ENCODE measurements at places on chromosomes 13 and 19.
A peak's percentile ranks its signal among the peaks of the same experiment; 100 is the strongest.

GRCh38 chr19:34601071-34601470 lies 75.9 kb downstream of the SCGB2B2 start:
- DNase-seq: no peak

DNA sequence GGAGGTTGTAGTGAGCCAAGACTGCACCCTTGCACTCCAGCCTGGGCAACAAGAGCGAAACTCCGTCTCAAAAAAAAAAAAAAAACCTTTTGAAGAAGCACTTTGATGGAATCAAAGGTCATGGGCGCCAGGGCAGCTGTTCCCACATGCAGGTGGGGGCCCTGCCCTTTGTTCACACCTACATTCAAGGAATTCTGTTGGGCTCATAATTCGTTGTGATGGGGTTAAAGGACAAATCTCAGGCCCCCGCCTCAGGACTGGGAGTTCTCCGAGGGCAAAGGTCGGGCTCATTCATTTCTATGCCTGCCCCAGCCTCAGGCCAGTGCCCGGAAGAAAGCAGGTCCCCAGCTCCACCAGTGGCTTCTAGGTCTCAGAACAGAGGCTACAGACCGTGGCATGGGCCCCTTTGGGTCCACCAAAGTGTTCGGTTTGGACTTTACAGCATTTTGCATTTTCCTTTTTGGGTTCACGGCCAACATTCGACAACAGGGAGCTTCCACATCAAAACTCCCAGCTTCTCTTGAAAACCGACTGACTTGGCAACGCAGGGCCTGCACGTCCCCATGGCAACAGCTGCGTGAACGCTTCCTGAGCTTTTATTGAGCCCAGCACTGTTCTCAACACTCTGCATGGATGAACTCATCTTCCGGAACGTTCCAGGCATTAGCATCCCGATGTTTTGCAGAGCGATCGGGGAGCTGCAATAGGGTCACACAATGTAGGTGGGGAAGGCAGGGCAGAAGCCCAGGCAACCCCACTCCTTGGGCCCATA lies 10.1 kb upstream of the GTF2F1 start:
- DNase-seq: no peak

GRCh38 chr13:83150616-83151307 lies 731.5 kb downstream of the SLITRK1 start:
- no peak for DNase-seq

- no peak for DNase-seq
Observed at GRCh38 chr19:20294181-20294580, 127.2 kb downstream of the ZNF486 start.

- no peak for DNase-seq
Observed at GRCh38 chr19:45125975-45126493, 33.1 kb downstream of the PPP1R37 start.

DNA sequence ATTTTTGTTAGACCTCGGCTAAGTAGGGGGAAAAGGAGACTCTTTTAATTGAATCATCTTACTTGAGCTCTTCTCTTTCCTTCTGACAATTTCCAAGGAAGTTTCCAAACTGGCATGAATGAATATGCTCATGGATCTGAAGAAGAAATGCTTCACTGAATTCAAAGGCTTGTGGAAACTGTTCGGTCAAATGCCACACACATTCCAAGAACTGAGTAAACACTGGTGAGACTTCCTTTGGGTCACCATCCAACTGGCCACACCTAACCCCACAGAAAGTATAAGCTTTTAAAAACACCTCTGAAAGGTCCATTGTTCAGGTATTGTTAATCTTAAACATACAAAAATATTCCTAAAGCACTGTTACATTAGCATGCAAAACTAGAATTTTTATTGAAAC lies 33.6 kb downstream of the MTMR6 start:
- no peak for DNase-seq

GRCh38 chr13:47798194-47798593 lies 202.9 kb downstream of the SUCLA2 start:
- no peak for DNase-seq

- DNase-seq: peak; percentile 39
Observed at GRCh38 chr19:44800461-44800860, 8.4 kb upstream of the BCAM start.

DNA sequence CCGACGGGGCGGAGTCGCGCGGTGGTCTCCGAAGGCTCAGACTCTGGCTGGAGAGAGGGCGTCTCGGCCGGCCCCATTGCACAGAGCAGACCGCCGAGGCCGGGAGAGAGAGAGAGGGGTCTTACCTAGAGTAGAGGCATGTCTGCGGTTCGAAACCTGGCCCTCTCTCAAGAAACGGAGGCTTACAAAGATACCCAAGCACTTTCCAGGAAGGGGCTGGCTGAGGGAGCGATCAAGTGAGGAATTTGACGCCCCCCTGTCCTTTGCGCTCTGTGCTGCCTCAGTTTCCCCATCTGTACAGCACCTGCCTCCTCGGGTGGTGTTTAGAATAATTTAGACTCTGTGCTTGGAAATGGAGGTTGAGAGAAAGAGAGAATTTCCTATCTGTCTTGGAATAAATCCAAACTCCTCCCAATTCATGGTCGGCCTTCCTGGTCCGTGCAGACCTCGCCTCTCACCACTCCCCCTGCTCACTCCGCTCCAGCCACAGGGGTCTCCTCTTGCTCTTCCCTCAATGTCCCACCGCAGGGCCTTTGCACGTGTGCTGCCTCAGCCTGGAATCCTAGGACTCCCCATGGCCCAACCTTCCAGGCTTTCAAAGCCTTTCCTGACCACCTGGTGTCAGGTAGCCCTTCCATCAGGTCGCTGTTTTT lies 658 bp upstream of the ISOC2 start:
- no peak for DNase-seq

- DNase-seq: no peak
Observed at GRCh38 chr19:15479391-15480345, at the start of gene PGLYRP2. TSS of gene PGLYRP2 (minus strand) at chr19:15479501. CDS start at chr19:15479371, 130 bp downstream.

GRCh38 chr19:42252365-42253244 lies 2.3 kb downstream of the ERF start:
- no peak for DNase-seq

Measured in thoracic aorta (tissue), 2 donors.